ENCODE measurements at places on chromosomes 2 and 18. TPM values are rescaled to one million over a fixed set of nuclear protein-coding genes. Genes with fewer than 3 reads are reported as not detected.

- DNase-seq = no peak
Observed at GRCh38 chr2:3625186-3625585, 30.3 kb downstream of the COLEC11 start.

DNA sequence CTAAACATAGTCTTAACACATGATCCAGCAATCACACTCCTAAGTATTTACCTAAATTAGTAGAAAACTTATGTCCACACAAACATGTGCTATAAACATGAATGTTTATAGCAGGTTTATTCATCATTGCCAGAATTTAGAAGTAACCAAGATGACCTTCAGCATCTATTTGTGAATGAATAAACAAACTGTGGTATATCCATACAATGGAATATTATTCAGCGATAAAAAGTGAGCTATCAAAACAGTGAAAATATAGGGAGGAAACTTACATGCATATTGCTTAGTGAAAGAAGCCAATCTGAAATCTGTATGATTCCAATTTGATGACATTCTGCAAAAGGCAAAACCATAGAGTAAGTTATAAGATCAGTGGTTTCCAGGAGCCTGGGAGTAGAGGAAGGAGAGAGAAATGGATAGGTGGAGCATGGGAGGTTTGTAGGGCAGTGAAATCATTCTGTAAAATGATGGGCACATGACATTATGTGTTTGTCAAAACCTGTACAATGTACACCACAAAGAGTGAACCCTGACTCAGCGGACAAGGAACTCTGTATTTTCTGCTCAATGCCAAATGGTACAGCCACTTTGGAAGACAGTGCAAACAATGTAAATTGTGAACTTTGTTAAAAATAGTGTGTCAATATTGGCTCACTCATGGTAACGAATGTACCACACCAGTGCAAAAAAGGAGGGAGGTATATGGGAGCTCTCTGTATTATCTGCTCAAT is 61.9 kb upstream of the IGFBP2 start:
- no peak for DNase-seq

Gene MC2R
- not detected for total RNA-seq

GRCh38 chr2:151423760-151424159 is 14.1 kb downstream of the RIF1 start:
- DNase-seq = no peak

- DNase-seq = no peak
Observed at GRCh38 chr2:190987116-190987515, 26.9 kb downstream of the STAT1 start.

Gene SERPINE2
- 84.7 TPM for total RNA-seq

DNA sequence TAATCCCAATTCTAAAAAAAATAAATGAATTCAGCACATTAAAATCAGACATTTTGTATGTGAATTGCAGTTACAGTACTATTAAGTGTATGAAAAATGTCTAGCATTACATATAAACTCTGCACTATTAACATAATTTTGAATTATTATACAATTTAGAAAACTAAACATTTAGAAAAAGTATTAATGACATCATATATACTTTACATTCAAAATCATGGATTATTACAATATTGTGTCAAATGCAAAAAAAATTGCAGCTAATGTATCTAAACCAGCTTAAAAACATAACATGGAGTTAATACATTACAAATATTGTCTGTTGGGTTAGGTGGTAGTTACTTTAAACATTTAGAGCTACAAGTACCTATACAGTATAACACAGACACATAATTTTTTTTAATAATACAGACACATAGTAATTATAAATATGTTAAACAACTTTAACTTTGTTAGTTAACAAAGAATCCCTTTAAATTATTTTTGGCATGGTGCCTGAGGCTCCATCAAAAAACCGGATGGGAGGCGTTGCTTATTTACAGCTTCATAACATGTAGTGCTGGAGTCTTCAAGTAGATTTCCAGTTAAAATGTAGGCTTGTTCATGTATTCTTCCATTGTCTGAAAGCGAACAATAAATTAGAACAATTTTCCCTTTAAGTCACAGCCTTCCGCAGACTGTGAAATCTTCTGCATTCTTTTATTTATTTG is 79.1 kb downstream of the AP1S3 start:
- DNase-seq = no peak

- no peak for DNase-seq
Observed at GRCh38 chr2:20977520-20978180, 66.2 kb downstream of the APOB start.

GRCh38 chr2:26816893-26817292 is 31.0 kb downstream of the CENPA start:
- DNase-seq = no peak

DNA sequence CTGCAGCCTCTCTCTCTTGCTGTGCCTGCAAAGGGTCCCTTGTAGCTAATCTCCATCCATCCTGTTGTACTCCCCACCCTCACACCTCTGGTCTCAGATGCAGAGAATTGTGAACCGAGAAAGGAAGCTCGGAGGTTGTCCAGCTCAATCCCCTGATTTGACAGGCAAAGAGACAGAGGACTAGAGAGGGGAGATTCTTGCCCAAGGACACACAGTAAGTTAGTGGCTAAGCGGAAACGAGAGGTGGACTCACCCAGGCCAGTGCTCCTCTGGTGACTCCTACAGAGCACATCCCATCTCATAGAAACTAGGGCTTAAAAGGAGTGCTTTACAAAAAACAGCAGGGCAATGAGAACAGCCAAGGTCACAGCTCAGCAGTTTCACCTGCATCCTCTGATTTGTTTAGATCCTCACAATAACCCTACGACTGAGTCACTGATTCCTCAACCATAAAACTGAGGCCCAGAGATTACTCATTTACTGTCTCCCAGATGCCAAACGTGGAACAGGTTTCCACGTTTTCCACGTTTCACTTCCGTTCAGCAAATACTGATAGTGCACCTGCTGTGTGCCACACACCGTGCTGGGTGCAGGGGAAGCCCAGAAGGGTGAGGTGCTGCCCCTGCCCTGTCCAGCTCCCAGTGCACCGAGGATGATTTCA is 22.1 kb downstream of the EHD3 start:
- DNase-seq = no peak

DNA sequence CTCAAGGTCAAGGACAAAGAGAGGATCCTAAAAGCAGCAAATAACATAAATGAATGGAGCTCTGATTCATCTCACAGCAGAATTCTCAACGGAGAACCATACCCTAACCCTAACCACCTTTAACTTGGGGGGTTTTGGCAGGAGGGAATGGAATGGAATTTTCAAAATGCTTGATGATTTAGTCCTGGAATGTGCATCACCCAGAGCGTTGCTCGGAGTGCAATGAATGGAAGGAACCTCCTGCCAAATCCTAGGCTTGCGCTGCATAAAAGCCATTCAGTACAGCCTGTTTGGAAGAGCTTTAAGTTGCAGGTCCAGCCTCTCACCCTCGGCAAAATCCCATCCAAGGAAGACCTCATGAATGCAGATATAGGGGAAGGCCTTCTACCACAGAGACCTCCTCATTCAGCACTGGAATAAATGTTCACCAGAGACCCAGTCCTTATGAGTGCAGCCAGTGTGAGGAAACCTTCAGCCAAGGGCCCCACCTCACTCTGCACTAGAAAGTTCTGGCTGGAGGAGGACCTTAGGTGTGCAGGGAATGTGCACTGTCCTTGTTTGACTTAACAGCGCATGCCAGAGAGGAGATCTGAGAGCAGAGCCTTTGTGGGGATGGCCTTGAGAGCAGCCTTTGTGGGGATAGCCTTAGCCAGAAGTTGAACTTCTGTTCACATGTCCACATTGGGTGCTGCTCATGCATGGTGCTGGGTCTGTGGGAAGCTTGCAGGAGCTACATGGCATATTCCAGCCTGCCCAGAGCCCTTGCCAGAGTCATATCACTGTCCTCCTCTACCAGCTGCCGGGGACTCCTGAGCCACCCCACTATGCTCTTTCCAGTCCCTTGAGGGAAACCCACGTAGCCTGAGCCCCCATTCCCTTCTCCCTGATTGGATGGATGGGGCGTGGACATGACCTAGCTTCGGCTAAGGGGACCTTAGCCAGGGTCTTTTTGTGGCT is 30.5 kb downstream of the ASB1 start:
- DNase-seq = no peak

GRCh38 chr18:39487932-39488331 is 1922.3 kb upstream of the CELF4 start:
- DNase-seq = no peak

- DNase-seq = no peak
Observed at GRCh38 chr2:118856978-118857676, 9.7 kb upstream of the EN1 start.

Gene GREB1
- 9.1 TPM for total RNA-seq

Gene PRSS56
- not detected for total RNA-seq

- DNase-seq = no peak
Observed at GRCh38 chr18:7855671-7856070, 288.6 kb downstream of the PTPRM start.

- DNase-seq = no peak
Observed at GRCh38 chr2:116490511-116491145, 1323.9 kb upstream of the DDX18 start.

Gene SPATA3
- not detected for total RNA-seq

DNA sequence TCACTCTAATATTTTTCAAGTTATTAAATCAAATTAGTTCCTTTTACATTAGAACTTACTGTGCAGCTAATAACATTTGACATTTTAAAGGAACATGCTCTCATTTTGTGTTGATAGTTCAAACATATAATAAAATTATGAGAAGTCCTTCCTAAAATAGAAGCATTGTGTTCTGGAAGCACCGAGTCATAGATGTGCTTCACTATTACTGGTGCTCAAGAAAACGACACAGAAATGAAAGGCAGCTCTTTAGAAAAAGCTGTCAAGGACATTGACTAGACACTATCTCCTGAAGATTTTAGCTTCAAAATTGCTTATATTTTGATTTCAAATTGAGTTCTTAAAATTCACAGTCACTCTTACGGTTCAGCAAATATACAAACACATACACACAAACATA is 338.3 kb downstream of the NBAS start:
- no peak for DNase-seq

Gene PSD4
- total RNA-seq = 9.7 TPM

Data from urinary bladder (tissue), 4 donors.